Adipose tissue (tissue), 3 donors: ENCODE measurements at places on chromosomes 5 and 9. TPM values are rescaled to one million over a fixed set of nuclear protein-coding genes. Genes with fewer than 3 reads are reported as not detected.

GRXCR2 gene
- polyA plus RNA-seq, result not detected

SLC44A1 gene
- 10.8 TPM for polyA plus RNA-seq

HAVCR2 gene
- 6.6 TPM for polyA plus RNA-seq

KIF4B gene
- polyA plus RNA-seq, result not detected

C9orf153 gene
- not detected for polyA plus RNA-seq

NKD2 gene
- 5.0 TPM for polyA plus RNA-seq

MBLAC2 gene
- polyA plus RNA-seq, result 2.1 TPM

SMC5 gene
- 10.3 TPM for polyA plus RNA-seq

SPACA9 gene
- 3.1 TPM for polyA plus RNA-seq

GAPT gene
- polyA plus RNA-seq, result 1.0 TPM

ZER1 gene
- polyA plus RNA-seq, result 23.3 TPM

ADCY2 gene
- 0.89 TPM for polyA plus RNA-seq

GPR21 gene
- not detected for polyA plus RNA-seq

STKLD1 gene
- polyA plus RNA-seq, result 0.44 TPM

THG1L gene
- polyA plus RNA-seq, result 11.7 TPM

GNA14 gene
- polyA plus RNA-seq, result 3.9 TPM

PTPA gene
- 42.9 TPM for polyA plus RNA-seq

IFNB1 gene
- polyA plus RNA-seq, result not detected

SMIM33 gene
- polyA plus RNA-seq, result 0.04 TPM

CACFD1 gene
- polyA plus RNA-seq, result 17.3 TPM

ARHGEF39 gene
- 0.22 TPM for polyA plus RNA-seq

BSPRY gene
- polyA plus RNA-seq, result 25.1 TPM

COL27A1 gene
- 14.2 TPM for polyA plus RNA-seq

SNX2 gene
- polyA plus RNA-seq, result 42.1 TPM

WWC1 gene
- 2.8 TPM for polyA plus RNA-seq

C9 gene
- not detected for polyA plus RNA-seq

CCDC180 gene
- polyA plus RNA-seq, result 2.3 TPM

POLK gene
- polyA plus RNA-seq, result 3.7 TPM

SHLD3 gene
- 0.75 TPM for polyA plus RNA-seq

TTC16 gene
- 0.06 TPM for polyA plus RNA-seq
